ENCODE measurements at places on chromosomes 7 and 10.
A peak's percentile ranks its signal among the peaks of the same experiment; 100 is the strongest.

- no peak overlapping the region for H3K4me3 ChIP-seq
- DNase-seq, result no peak
- no peaks in the 10 kb centered on the region for H3K27me3 ChIP-seq
- no peaks in the 10 kb centered on the region for H3K36me3 ChIP-seq
- H3K4me1 ChIP-seq, result peaks cover 9% of the 10 kb centered on the region
- H3K27ac ChIP-seq, result no peak overlapping the region
Observed at GRCh38 chr10:86646933-86647332, 7.4 kb upstream of the OPN4 start.

GRCh38 chr7:128358233-128358632 lies 3.3 kb downstream of the PRRT4 start:
- no peak overlapping the region for H3K27ac ChIP-seq
- H3K4me1 ChIP-seq, result peaks cover 11% of the 10 kb centered on the region
- H3K4me3 ChIP-seq, result no peak overlapping the region

- H3K27me3 ChIP-seq, result no peaks in the 10 kb centered on the region
- DNase-seq, result no peak
- no peaks in the 10 kb centered on the region for H3K36me3 ChIP-seq
- no peak overlapping the region for H3K4me3 ChIP-seq
Observed at GRCh38 chr7:137151041-137151689, 192.4 kb downstream of the PTN start.

DNA sequence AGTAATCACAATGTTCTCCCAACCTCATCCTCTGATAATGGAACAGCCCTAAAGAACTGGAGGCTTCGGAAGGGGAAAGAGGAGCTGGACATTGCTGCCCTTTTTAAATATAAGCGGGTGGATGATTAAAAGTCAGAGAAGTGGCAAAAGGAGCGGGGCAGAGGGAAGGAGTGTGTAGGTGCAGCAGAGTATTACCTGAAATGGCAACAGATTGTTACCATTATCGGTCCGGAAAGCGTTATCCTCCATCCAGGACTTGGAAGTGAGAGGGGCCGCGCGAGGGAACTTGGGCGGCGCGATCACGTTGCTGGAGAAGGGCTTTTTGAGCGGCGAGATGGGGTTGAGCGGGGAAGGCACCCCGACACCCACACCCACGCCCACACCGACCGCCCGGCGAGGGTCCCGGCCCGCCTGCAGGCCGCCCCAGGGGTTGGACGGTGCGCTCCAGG lies 51.7 kb downstream of the CPEB3 start:
- H3K36me3 ChIP-seq, result no peaks in the 10 kb centered on the region
- peak overlapping the region; percentile 68 for H3K4me3 ChIP-seq
- peak overlapping the region; percentile 95 for H3K27ac ChIP-seq
- no peak for DNase-seq
- H3K27me3 ChIP-seq, result no peaks in the 10 kb centered on the region

- H3K27me3 ChIP-seq, result no peaks in the 10 kb centered on the region
- H3K36me3 ChIP-seq, result no peaks in the 10 kb centered on the region
- H3K4me3 ChIP-seq, result no peak overlapping the region
- no peak overlapping the region for H3K27ac ChIP-seq
- no peak for DNase-seq
Observed at GRCh38 chr10:90447831-90448230, 410.0 kb downstream of the HTR7 start.
